ENCODE measurements at places on chromosomes 5 and 9.

DNA sequence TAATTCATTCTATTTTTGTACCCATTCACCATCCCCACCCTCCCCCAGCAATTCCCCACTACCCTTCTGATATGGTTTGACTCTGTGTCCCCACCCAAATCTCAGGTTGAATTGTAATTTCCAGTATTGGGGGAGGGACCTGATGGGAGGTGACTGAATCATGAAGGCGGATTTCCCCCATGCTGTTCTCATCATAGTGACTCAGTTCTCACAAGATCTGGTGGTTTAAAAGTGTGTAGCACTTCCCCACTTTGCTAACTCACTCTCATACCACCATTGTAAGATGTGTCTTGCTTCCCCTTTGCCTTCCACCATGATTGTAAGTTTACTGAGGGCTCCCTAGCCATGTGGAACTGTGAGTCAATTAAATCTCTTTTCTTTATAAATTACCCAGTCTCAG, 25.9 kb upstream of the TESK1 start:
- no peak for DNase-seq

GRCh38 chr5:65261499-65261898, 220.2 kb downstream of the ADAMTS6 start:
- DNase-seq, result no peak

DNA sequence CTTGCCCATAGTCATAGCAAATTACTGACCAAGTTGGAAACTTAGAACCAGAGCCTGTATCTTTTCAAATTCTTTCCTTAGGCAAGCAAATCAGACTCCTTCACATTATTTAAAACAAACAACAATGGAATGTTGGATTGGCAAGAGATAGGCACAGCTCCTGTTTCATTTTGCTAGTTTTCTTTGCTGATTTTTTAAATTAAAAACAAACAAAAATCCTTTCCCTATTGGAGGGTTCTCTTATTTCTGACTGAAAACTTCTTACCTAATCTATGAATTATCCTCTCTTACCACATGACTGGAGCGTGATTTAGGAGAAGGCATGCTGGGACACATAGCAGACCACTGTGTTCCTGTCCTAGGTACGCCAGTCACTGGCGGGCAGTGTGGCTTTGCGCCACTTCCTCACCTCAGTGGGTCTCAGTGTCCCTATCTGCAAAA, 63.0 kb downstream of the TTC39B start:
- DNase-seq, result no peak

DNA sequence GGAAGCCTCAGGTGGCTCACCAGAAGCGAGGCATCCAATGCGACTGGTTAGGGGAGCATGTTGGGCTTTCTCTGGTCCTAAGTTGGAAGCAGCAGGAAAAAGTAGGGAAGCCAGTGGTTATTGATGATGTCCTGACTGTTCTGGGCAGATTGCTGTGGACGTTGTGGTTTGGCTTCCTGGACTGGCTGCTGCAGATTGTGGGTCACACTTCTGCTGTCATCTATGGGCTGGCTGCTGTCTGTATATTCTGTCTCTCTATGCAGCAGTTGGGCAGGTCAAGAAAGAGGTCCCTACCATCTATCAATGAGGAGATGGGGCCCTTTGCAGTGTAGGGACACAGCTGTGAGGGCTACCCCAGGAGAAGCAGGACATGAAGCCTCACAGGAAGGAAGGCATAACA, 13.5 kb upstream of the MARCHF6 start:
- DNase-seq, result no peak

GRCh38 chr5:53199882-53200281, 90.3 kb upstream of the MOCS2 start:
- no peak for DNase-seq

GRCh38 chr9:115665519-115665918, 488.1 kb upstream of the PAPPA start:
- no peak for DNase-seq

- DNase-seq, result no peak
These were observed 66.8 kb downstream of the CAMSAP1 start for GRCh38 chr9:135840539-135840938.

DNA sequence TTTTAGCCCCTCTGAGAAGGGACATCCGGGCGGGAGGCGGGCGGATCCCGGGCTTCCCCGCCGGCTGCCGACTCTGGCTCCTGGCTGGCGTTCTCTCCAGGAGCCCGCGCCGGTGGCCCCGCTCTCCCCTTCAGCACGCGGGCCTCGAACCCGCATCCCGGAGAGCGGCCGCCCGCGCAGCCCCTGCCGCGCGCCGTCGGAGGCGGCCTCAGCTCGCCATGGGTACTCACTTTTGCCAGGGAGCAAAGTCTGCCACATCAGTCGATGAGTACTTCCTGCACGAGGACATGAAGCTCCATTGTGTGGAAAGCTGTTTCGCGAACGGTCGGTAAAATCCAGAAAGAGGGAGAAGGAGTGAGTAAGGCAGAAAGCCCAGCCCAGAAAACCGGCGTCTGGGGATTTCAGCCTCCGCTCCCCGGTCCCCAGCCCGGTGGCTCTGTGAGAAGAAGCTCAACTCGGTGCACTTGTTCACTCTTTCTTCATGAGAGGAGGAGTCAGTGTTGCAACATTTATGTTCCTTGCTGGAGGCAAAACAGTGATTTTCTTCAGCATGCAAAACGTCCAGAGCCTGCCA, at the start of gene PRLR:
Gene PRLR (minus strand): TSS at position 450 of the 574 bp plus-strand sequence. CDS start 140,867 bp downstream, outside the sequence.
- DNase-seq, result peak; percentile 67

DNA sequence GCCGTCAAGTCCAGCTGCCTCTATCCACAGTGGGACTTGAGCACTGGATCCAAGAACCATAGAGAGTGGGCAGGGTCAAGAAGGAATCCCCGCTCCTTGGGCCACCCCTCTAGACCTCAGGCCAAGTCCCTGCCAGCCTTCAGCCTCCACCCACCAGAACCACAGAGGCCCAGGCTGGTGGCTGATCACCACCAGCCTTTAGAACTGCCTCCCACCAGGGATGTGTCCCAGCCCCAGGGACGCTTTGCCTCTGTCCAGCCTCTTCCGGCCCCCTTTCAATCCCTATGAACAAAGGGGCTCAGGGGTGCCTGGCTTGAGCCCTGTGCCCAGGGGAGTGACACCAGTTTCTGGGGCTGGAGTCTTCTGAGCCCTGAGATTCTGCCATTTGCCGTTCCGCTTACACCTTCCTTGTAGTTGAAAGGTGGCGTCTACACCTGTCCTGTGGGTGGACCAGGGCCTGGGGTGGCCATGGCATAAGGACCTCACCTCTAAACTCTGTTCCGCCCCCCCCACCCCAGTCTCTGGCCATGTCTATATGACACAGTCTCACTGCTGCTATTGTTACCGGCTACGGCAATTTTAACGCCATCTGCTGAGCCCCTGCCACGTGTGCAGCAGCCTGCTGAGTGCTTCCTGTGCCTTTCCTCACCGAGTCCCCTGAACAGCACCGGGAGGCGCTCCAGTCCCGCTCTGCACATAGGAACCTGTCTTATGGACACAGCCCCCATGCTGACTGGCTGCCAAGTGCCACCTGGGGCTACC, 35.7 kb upstream of the ORM1 start:
- no peak for DNase-seq

- DNase-seq, result no peak
These were observed 102.7 kb downstream of the ARHGEF28 start for GRCh38 chr5:73728493-73729273.

DNA sequence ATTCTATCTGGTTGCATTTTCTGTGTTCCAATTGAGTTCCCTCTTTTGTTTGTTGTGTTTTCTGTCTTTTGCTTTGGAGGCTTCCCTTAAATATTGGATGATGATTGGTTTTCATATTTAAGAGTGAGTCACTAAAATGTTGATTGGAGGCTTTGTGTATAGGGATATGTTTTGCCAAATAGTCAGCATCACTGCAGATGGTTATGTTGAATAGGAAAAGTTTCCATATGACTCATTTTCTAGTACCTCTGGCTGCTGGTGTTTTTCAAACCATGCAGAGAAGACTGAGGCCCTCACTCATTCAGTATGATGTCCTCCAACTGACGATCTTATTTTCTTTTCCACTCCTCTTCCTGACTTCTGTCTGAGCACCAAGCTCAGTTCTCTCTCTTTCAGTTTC, 1290.0 kb downstream of the EFNA5 start:
- no peak for DNase-seq

DNA sequence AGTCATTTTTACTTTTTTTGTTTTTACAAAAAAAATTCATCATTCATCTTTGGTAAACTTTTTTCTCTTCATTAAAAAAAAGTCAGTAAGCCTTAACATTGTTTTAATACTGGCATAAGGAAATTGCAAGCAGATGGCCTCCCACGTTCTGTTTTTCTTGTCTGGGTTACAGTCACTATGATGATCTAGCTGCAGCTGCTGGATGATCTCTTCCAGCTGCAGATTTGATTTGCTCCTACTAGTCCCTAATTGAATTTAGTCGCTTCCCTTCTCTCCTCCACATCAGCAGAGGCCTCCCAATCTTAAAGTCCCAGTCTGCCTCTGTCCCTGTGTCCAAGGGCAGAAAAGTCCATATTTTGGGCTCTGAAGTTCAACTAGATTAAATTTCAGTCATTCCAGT, 106.8 kb upstream of the PTGER4 start:
- no peak for DNase-seq

- DNase-seq, result no peak
These were observed 20.9 kb downstream of the FAM13B start for GRCh38 chr5:138011991-138012390.

DNA sequence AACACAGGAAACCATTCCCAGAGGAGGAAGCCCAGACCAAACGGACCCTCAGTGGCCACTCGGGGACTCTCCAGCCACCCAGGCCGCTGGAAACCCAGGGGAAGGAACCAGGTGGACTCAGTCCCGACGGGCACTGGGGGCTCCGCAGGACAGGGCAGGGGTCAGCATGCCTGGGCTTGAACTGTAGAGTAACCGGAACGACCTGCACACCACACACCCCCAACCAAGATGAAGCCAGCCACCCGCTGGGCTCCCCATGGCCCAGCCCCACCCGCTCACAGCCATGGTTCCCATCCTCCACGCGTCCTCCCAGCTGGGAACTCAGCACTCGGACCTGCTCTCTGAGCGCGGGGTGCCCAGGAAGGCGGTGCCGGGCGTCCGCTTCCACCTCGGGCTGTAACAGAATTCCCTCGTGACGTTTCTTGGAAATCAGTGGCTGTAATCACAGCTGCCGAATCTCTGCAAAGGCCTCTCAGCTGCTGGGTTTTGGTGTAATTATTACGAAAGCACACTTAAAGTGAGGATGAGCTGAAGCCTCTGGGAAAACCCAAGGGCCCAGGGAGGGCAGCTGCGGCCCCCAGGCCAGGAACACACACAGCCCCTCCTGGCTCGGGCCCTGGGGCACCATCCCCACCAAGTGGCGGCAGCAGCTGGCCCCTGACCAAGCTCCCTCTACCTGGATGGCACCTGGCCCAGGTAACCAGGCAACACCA, 13.8 kb downstream of the NACC2 start:
- DNase-seq, result peak; percentile 79

- DNase-seq, result peak; percentile 6
These were observed 41.6 kb upstream of the EXOC3 start for GRCh38 chr5:401146-402034.

DNA sequence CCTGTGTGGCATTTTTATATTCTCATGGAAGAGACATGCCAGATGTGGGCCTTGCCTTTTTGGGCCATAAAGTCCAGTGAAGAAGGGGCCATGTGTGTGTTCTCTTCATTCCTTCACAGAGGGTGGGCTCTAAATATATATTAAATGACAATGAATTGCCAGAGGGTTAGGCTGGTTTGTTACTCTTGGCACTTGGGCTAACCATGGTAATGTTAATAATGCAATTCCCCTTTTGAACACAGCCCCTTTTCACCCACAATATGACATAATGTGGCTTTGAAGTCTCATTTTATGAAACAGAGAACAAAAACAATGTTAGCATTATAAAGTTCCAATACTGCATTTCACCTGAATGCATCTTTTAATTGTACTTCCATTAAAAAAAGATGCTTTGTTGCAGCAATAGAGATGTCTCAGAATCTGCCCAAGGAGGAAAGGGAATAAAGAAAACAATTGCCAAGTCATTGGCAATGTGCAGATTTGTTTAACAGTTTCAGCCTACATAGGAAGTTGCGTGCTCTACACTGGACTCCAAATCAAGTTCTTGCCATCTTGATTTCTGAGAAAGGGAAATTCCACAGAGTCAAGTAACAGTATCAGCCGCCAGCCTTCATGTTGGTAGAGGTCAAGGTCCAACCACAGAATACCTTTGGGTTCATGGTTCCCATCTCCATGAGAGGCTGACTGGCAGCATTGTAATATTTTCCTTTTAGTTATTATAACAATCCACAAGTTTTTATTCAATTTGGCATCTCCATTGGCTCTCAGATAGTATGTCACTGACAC, 141.9 kb downstream of the SLC12A2 start:
- DNase-seq, result no peak

GRCh38 chr5:174323878-174324281, 278.4 kb downstream of the NSG2 start:
- no peak for DNase-seq

GRCh38 chr9:93230601-93231000, 46.7 kb downstream of the WNK2 start:
- DNase-seq, result no peak

DNA sequence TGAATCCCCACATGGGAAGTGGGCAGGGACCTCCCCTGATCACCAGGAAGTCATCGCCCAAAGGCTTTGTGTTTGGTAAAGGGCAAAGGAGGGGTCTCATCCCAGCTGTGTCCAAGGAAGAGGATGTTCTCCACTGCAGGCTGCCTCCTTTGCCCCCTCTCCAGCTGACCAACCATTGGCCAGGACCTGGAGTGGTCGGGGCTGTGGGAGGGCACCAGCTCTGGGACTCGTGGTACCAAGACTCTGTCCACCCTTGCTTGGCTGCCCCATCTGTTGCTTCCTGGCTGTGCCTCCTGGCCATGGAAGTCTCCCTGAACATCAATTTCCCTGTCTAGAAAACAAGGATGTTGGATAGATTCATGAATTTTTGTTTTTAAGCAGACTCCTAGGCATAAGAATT, 34.1 kb downstream of the COL15A1 start:
- DNase-seq, result no peak

- DNase-seq, result peak; percentile 2
These were observed 199.7 kb downstream of the ISL1 start for GRCh38 chr5:51582871-51583394.

DNA sequence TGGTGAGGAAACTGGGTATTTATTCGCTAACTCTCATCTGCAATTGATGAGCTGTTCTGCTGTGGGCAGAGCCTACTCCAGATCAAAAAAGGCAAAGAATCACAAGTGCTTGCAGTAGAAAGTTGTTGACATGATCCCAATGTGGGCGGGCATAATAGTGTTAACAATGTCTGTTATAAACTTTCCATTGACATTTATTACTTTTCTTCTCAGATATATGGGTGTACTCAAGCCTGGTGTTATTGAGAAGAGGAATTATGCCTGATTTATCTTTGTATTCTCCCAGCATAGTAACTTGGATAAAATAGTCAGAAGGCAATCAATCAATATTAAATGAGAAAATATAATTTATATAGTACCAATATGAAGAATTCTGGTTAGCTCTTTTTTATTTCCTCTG, 47.8 kb downstream of the ZNF474 start:
- DNase-seq, result no peak

GRCh38 chr9:39587844-39588499, 232.5 kb downstream of the SPATA31A1 start:
- peak; percentile 53 for DNase-seq

GRCh38 chr5:5335700-5336264, 86.7 kb upstream of the ICE1 start:
- no peak for DNase-seq
